ENCODE measurements at places on chromosomes 16 and 17.
A peak's percentile ranks its signal among the peaks of the same experiment; 100 is the strongest.

DNA sequence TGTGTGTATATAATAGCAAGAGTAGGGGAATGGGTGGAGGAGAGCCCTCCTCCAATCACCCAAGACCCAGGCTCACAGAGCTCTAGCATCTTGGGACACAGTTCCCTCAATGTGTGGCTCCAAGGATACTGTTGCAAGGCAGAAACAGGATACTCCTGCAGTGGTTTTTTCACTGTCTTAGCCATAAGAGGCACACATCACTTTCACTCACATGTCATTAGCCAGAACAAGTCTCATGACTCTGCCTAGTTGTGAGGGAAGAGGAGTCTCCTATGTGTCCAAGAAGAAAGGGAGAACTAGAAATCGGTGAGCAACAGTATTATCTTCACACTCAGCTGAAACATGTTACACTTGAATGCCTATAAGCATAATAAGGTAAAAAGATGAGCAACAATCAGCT is 11.1 kb upstream of the NUDT7 start:
- no peak for DNase-seq

DNA sequence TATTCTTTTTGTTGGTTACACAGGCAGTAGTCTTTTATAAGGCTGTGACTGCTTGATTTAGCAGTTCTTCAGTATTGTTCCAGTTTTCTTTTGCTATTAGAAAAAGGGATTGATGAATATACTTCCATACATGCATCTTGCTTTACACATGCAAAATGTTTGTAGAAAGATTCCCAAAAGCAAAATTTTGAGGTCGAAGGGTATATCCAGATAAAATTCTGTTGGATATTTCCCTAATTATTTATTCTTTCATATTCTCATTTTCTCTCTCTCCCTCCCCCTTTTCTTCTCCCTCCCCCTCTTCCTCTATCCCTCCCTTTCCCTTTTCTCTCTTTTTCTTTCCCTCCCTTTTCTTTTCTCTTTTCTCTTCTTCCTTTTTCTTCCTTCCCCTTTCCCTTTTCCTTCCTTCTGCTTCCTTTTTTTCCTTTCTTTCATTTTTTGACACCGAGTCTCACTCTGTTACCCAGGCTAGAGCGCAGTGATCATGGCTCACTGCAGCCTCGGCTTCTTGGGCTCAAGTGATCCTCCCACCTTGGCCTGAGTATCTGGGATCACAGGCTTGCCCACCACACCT is 46.9 kb upstream of the ADCY7 start:
- DNase-seq: no peak

DNA sequence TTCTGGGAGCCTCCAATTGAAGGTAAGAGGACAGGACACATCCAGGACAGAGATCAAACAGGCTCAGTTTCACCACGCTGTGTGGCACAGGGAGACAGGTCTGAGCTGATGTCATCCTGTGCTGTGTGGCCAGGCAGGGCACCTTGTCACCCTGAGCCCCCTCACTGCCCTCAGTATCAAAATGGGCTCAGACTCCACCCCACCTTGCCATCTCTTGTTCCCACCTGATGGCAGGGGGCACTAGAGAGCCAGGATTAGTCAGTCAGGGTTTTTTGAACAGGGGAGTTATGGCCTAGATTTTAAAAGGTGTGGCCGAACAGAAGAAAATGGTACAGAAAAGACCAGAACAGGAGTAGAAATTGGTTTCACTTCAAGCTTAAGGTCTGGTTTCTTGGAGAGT is 2.6 kb downstream of the KAT2A start:
- peak; percentile 86 for DNase-seq

DNA sequence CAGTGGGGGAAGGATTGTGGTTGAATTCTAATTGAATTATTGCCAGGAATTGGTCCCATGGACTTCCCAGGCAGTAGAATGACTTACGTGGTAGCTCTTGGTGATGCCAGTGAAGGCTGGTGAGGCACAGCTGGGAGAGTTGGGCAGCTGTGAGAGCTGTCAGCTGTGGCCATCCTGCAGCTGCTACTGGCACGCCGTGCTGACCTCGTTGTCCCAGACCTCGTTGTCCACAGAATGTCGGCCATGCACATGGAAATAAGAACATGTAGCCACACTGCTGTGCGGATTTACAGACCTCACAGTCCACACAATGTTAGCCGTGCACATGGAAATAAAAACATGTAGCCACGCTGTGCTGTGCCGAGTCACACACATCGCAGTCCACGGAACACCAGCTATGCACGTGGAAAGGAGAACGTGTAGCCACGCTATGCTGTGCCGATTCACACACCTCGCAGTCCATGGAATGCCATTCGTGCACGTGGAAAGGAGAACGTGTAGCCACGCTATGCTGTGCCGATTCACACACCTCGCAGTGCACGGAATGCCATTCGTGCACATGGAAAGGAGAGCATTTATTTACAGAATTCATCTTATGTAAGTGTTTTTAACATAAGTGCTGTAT is 59.2 kb downstream of the BANP start:
- no peak for DNase-seq

DNA sequence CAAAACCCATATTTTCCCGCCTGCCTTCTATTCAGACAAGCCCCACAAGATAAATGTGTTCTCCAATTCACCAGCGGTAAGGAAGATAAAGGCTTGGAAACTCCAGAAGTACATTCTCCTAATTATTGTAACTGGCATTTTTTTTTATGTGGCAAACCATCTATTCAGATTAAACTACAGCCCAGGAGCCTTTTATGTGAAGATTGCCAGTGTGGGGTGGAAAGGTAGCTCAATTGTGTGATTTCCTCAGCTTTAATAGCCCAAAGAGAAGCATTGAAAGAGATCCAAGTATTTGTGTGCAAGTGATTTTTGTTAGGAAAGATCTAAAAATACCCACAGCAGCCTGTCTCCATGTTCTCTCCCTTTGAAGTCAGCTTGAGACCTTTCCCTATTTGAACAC is 451.4 kb upstream of the CCL2 start:
- no peak for DNase-seq

- peak; percentile 25 for DNase-seq
These were observed 57.4 kb upstream of the MRTFB start for GRCh38 chr16:14013571-14014283.

- no peak for DNase-seq
These were observed 182.3 kb downstream of the PHKB start for GRCh38 chr16:47643323-47644000.

DNA sequence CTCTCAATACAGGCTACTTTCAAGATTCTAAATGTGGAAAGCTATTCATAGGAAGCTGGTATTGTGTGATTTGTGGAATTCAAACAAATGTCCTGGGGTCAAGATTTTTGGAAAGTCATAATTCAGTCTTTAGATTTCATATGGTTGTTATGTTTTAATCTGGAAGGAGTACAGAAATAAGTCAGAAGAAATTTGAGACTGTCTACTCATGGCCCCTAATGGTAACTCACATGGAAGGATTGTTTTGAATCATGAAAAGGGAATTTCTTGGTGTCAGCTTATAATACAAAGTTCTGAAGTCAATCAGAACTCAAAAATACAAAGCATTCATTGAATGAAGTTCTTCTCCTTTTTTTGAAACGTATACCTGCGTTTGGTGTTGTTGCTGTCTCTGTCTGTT is 3.1 kb downstream of the KCNJ2 start:
- no peak for DNase-seq

- peak; percentile 97 for DNase-seq
These were observed 9.3 kb downstream of the GIT1 start for GRCh38 chr17:29579866-29580771.

DNA sequence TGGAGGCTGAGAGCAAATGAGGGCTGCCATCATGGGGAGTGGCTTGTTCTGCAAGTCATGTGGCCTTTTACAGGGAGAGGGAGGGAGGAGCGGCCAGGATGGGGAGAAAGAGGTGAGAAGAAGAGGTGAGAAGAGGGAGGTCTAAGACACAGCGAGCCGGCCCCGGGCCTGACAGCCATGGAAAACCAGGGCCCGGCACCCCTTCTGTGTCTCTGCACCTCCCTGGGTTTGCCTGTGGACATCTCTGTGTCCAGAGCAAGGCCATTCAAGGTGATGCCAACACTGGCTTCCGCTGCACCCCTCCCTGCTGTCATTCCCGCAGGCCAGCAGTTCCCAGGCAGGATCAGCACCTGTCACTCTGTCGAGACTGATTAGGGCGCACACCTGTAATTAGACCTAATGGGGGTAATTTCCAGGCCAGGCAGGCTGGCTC is 75.6 kb downstream of the MGAT5B start:
- no peak for DNase-seq

- no peak for DNase-seq
These were observed 4.0 kb downstream of the NUPR1 start for GRCh38 chr16:28534542-28535373.

DNA sequence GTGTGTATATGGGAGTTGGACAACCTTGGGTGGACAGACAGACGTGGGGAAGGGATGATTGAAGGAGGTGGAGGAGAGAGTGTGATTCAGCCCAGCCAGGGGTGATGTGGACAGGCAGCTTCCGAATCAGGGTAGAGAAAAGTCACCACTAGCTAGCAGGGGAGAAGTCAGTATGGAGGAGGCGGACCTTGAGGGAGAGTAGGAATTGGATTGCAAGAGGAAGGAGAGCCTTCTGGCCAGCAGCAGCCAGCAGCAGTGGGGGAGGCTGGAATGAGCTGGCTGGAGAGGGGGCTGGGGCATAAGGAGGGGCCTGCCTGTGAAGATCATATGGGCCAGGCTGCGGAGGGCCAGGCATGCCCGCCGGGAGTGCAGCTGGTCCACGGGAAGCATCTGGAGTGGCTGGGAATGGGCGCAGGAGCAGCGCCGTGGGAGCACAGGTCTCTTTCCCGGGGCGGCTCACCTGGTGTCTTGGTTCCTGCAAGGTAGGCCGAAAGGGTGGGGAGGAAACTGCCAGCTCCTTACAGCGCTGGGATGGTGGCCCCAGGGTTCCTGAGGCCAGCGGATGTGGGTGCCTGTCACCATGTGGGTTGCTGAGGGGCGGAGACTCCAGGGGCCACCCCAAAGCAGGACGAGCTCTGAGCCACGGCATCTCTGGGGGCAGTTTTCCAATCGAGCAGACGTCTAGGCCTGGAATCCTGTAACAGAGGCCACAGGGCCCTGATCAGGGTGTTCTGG is 235.3 kb downstream of the SEC14L1 start:
- DNase-seq: no peak

DNA sequence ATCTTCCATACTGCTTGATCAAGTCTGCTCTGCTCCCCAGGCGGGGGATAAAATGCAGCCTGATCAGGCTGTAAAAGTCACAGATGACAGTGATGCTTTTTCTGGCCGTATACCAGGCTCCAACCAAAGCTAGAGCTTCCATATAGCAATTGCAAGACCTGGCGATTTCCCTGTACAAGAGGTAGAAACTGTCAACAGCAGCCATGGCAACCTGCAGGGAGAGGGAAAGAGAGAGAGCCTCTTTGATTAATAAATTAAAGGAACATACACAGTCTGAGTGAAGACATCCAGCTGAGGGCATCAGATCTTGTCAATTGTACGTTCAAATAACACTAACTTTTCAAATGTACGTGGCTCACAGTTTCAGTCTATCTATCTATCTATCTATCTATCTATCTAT is 13.9 kb downstream of the HSDL1 start:
- DNase-seq: no peak

GRCh38 chr17:39573447-39574298 is 34.0 kb downstream of the NEUROD2 start:
- peak; percentile 70 for DNase-seq

- no peak for DNase-seq
These were observed 81.1 kb downstream of the CACNG1 start for GRCh38 chr17:67125417-67125816.

GRCh38 chr17:69704935-69705334 is 290.4 kb downstream of the MAP2K6 start:
- no peak for DNase-seq

GRCh38 chr17:47821424-47822391 is at the start of gene OSBPL7:
TSS of gene OSBPL7 (minus strand) at chr17:47821794. CDS start at chr17:47820278, 1,516 bp downstream.
- DNase-seq: peak; percentile 61

DNA sequence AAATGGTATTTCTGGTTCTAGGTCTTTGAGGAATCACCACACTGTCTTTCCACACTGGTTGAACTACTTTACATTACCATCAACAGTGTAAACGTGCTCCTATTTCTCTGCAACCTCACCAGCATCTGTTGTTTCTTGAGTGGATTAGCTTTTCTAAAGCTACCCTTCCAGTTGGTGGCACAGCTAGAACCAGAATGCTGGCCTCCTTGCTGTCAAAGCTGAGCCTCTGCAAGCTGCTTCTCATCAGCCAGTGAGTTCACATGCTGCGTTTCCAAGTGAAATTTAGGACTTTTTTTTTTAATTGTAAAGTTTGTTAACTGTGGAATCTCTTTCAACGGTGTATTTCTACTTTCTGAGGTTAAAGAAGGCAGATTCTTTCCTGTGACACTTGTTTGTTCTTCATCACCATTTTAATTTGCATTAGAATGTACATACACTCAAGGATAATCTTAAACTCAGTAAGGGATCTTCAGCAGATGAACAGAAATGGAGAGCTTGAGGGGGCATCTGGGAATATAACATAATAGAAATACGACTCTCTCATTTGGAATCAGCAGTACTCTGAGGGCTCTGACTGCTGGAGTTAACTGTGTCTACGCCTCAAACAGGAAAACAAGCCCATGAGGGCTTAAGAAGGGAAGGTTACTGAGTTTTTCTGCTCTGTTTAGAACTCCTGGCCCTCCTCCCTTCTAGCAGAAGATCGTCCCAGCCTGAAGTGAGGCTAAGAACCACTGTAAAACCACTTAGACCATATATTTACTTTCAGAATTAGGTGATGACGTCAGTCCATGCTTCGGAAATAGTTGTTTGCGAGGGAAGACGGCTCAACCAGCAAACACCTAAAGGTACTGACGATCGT is 148.4 kb upstream of the FAM20A start:
- no peak for DNase-seq

GRCh38 chr16:2983706-2984136 is 3.5 kb upstream of the PKMYT1 start:
- DNase-seq: peak; percentile 93

- no peak for DNase-seq
These were observed 482 bp upstream of the SSH2 start for GRCh38 chr17:29930409-29931010.

DNA sequence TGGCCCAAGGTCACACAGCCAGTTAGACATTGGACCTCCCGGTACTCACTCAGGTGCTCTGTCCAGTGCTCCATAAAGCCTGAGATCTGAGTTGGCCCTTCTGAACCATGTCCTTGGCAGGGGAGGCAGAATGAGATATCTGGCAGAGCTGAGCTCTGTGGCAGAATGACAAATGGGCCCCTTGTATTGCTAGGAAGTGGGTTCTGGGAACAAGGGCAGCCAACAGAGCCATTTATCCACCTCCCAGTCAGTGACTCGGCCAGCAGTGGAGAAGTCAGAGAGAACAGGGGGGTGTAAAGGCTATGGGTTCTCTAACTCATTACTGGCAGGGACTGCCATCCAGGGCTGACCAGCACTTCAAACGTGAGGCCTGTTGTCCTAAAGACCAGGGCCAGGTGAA is 117.1 kb upstream of the NLRP1 start:
- DNase-seq: no peak

DNA sequence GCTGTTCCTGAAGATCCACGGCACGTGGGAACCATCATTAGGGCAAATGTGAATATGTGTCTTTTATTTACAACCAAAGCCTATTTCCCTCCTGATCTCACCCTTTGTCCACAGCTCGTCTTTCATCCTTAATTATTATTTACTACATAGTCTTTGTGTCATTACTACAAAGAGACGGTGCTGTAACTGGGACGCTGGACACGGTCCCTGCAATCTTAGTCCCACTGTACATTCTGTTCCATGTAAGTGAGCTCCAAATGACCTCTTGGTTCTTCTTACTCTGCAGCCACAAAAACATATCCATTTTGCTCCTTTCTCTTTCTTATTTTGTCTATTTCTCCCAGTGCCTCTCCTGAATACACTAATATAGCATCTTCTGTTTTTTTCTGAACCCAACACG is 12.7 kb upstream of the KRT23 start:
- DNase-seq: no peak
